Activated CD4-positive, alpha-beta T cell treated with anti-CD3 and anti-CD28 coated beads for 36 hours (primary cell): ENCODE measurements at places on chromosomes 7 and 10.

DNA sequence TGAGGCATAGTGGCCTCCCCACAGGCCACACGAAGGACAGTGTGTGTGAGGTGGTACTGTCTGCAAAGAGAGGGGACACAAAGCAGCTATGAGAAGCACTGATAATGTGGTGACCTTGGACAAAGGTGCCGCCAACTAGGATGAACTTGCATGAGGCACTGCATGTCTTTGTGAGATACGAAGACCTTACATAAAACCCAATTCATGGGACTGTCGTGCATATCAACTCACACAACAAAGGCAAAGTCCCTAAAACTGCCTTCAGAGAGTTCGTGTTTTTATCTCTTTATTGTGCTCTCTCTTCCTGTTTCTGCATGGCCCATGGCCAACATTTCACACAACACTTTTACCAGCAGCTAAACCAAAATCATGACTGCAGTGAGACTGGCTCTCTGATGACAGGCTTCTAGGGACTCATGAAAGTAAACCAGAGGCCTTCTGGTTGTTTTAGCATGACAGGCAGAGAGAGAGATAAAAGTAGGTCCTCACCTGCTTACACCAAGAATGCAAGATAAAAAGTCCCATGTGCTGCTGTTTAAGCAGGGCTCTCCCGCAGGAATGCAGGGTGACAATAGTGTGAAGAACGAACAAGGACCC, 347.8 kb downstream of the ELMO1 start:
- peaks cover 40% of the 10 kb centered on the region for H3K4me1 ChIP-seq
- no peaks in the 10 kb centered on the region for H3K27me3 ChIP-seq
- H3K36me3 ChIP-seq, result peaks cover 25% of the 10 kb centered on the region
- H3K27ac ChIP-seq, result peak overlapping the region; percentile 6
- DNase-seq, result no peak
- no peak overlapping the region for H3K4me3 ChIP-seq

GRCh38 chr10:88870089-88870488, 10.0 kb upstream of the STAMBPL1 start:
- no peak for DNase-seq
- no peak overlapping the region for H3K27ac ChIP-seq
- peaks cover 3% of the 10 kb centered on the region for H3K27me3 ChIP-seq
- H3K4me1 ChIP-seq, result no peaks in the 10 kb centered on the region
- no peaks in the 10 kb centered on the region for H3K36me3 ChIP-seq

DNA sequence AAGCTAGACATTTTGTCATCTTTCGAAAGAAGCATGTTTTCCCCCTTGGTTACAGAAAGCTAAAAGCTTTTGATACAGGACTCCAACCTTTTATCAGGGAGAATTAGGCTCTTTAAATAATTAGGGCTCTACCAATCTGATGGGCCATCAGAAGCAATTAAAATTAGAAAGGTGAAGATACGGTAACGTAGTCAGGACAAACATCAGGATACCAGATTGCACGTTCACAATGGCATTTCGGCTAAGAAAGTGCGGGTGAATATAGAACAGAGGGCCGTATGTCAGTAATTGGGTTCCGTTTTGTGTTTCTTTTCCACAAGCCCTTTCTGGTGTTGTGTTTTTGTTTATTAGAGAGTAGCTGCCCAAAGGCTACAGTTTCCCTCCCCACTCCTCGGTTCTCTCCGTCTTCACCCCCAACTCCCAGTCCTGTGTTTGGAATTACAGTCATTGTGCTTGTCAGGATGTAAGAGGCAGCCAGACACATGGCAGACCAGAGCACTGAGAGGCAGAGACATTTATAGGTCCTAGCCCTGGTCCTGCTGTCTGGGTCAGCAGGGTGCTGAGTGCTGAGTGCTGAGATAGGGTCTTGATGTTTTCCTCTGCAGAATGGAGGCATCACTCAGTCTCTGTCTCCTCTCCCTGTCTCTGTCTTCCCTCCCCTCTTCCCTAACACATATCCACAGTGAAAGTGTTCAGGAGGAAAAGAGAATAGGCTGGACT, 5.5 kb downstream of the PFKP start:
- H3K27me3 ChIP-seq, result no peaks in the 10 kb centered on the region
- no peak overlapping the region for H3K27ac ChIP-seq
- peaks cover 60% of the 10 kb centered on the region for H3K4me1 ChIP-seq
- H3K4me3 ChIP-seq, result no peak overlapping the region
- no peak for DNase-seq
- H3K36me3 ChIP-seq, result peaks cover 77% of the 10 kb centered on the region

- DNase-seq, result no peak
- no peak overlapping the region for H3K27ac ChIP-seq
- H3K4me1 ChIP-seq, result no peaks in the 10 kb centered on the region
- H3K36me3 ChIP-seq, result no peaks in the 10 kb centered on the region
- peaks cover 10% of the 10 kb centered on the region for H3K27me3 ChIP-seq
These were observed 60.2 kb downstream of the LSMEM1 start for GRCh38 chr7:112540839-112541577.

- peaks cover 32% of the 10 kb centered on the region for H3K4me1 ChIP-seq
- H3K27ac ChIP-seq, result peak within 1 kb of the TSS; percentile 83
- peaks cover 22% of the 10 kb centered on the region for H3K36me3 ChIP-seq
- peak; percentile 95 for DNase-seq
- H3K4me3 ChIP-seq, result peak within 1 kb of the TSS; percentile 93
These were observed at the start of gene ZNF212 for GRCh38 chr7:149239345-149240143. Gene ZNF212 (plus strand): TSS chr7:149239651. CDS start chr7:149239779, 128 bp downstream.

GRCh38 chr7:159094023-159094740, 50.5 kb downstream of the VIPR2 start:
- H3K4me1 ChIP-seq, result peaks cover 9% of the 10 kb centered on the region
- peak; percentile 23 for DNase-seq
- H3K27me3 ChIP-seq, result no peaks in the 10 kb centered on the region
- no peaks in the 10 kb centered on the region for H3K36me3 ChIP-seq

GRCh38 chr7:39949971-39950472, at the start of gene CDK13:
Gene CDK13 (plus strand): TSS chr7:39950256. CDS start chr7:39950642, 386 bp downstream.
- DNase-seq, result peak; percentile 92
- peak within 1 kb of the TSS; percentile 93 for H3K4me3 ChIP-seq
- H3K4me1 ChIP-seq, result peaks cover 32% of the 10 kb centered on the region
- no peaks in the 10 kb centered on the region for H3K27me3 ChIP-seq
- H3K36me3 ChIP-seq, result peaks cover 18% of the 10 kb centered on the region

- peak overlapping the region; percentile 96 for H3K27ac ChIP-seq
- peaks cover 36% of the 10 kb centered on the region for H3K36me3 ChIP-seq
- H3K4me1 ChIP-seq, result peaks cover 23% of the 10 kb centered on the region
- DNase-seq, result peak; percentile 61
These were observed 1.4 kb upstream of the KLF6 start for GRCh38 chr10:3786295-3787015.

- peaks cover 2% of the 10 kb centered on the region for H3K27me3 ChIP-seq
- H3K27ac ChIP-seq, result no peak overlapping the region
- no peaks in the 10 kb centered on the region for H3K36me3 ChIP-seq
- no peaks in the 10 kb centered on the region for H3K4me1 ChIP-seq
- no peak for DNase-seq
These were observed 384.4 kb upstream of the AUTS2 start for GRCh38 chr7:69213878-69214277.

DNA sequence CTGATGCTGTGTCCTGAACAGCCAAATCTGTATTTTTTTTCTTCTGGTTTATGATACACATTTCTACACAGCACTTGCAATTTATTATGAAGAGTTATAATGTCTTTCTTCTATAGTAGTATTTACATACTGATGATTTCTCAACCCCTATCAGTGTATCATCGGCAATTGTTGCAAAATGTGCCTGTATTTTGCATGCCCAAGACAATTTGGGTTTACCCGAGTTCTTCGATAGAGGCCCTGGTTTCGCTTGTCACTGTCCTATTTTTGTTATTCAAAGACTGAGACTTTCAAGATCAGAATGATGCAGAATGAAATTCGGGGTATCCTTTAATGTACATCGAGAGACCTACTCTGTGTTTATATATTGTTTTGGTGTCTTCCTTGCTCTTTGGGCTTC, 184.5 kb upstream of the PRSS58 start:
- no peak overlapping the region for H3K27ac ChIP-seq
- H3K4me3 ChIP-seq, result no peak overlapping the region
- peaks cover 41% of the 10 kb centered on the region for H3K4me1 ChIP-seq

DNA sequence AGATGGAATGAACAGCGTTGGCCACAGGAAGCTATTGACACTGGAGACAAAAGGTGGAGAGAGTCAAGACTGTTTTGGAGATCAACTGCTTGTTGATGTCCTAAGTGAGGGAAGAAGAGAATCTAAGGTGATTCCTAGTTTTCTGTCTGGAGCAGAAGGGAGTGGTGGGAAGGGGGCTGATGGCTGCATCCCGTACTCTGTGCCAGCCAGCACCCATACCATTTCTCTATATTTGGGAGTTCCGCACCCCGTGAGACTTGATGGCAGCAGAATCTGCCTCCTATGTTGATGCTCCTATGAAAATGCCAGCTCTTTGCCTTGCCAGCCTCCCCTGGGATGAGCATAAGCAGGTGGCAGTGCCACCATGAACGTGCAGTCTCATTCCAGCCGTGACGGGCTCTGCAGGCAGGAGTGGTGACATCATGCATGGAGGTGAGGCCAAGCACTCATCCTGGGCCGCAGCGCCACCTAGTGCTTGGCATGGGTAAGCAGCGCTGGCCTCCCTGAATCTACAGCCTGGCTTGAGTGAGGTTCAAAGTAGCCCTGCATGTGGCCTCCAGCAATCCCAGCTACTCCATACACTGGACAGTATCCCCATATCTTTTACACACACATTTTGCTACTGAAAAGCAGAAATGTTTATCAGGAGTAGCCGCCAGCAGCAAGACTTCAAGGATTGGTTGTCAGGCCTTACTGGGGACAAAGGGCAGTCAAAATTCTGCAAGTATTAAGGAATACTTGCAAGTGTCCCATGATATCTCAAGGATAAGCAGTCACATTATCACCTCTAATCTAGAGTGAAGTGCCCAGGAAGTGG, 43.0 kb downstream of the PODXL start:
- peaks cover 9% of the 10 kb centered on the region for H3K27me3 ChIP-seq
- no peaks in the 10 kb centered on the region for H3K36me3 ChIP-seq
- no peak overlapping the region for H3K4me3 ChIP-seq
- peak; percentile 92 for DNase-seq

DNA sequence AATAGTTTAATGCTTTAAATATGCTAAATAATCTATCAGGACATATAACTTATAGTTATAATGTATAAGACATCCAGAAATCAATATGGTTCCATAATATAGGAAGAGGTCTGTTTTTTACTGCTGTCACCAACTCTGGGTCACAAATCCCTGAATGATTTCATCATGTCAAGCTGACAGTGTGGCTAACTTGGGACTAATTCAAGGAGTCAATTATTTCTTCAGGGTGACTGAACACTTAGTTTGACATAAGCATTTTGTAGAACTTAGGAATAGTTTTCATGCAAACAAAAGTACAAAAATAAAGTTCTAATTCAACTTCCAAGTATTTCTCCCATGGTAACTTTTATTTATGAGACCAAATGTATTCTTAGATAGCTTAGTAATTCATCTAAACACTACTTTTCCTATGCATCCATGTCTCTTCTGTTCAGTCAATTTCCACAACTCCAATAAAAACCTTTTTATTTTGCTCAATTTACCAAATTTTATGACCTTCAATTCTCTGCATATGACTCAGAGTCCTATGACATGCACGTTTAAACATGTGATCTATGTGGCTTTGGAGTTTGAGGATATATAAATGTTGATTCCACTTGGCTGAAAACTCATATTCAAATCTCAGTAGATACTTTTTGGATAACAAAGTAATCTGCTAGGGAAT, 40.3 kb upstream of the GNAT3 start:
- no peak overlapping the region for H3K4me3 ChIP-seq
- H3K36me3 ChIP-seq, result no peaks in the 10 kb centered on the region
- no peak for DNase-seq
- no peaks in the 10 kb centered on the region for H3K27me3 ChIP-seq
- no peak overlapping the region for H3K27ac ChIP-seq

- H3K27me3 ChIP-seq, result peaks cover 32% of the 10 kb centered on the region
- H3K36me3 ChIP-seq, result no peaks in the 10 kb centered on the region
- DNase-seq, result peak; percentile 75
- no peak overlapping the region for H3K4me3 ChIP-seq
These were observed 83.8 kb downstream of the BMS1 start for GRCh38 chr10:42866115-42866995.

DNA sequence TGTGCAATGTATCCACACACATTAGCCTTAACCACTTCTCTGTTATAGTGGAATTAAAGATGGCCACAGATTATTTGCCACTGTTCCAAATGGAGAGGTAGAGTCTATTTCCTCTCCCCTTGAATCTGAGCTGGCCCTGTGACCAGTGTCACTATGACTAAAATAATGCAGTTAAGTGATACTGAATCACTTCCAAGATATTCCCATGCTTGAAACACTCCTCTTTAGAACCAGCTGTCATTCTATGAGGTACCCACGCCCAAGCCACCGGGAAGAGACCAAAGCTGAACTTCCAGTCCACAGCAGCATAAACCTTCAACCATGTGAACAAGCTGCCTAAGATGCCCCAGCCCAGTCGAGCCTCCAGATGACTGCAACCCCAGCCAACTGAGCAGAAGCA, 2.1 kb upstream of the DHX32 start:
- no peak overlapping the region for H3K4me3 ChIP-seq
- peaks cover 6% of the 10 kb centered on the region for H3K36me3 ChIP-seq
- DNase-seq, result no peak
- no peaks in the 10 kb centered on the region for H3K27me3 ChIP-seq
- no peaks in the 10 kb centered on the region for H3K4me1 ChIP-seq

DNA sequence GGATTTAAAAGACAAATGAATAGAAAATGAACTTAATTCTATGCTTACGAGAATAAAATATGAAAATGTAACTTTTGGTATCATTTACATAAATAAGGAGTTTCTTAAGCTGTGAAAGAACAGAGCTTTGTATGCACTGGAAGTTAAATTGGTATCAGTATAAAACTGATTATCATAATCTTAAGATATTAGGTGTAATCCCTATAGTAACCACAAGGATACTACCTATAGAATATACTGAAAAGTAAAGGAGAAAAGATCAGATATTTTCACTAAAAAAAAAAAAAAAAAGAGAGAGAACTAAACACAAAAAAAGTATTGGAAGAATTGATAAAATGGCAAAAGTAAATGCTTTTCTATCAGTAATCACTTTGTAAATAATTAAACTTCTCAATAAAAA, 100.1 kb downstream of the TWIST1 start:
- H3K36me3 ChIP-seq, result no peaks in the 10 kb centered on the region
- H3K4me1 ChIP-seq, result no peaks in the 10 kb centered on the region
- no peak overlapping the region for H3K27ac ChIP-seq
- DNase-seq, result no peak

- no peak for DNase-seq
- no peak overlapping the region for H3K4me3 ChIP-seq
- H3K4me1 ChIP-seq, result no peaks in the 10 kb centered on the region
- peaks cover 31% of the 10 kb centered on the region for H3K27me3 ChIP-seq
- no peaks in the 10 kb centered on the region for H3K36me3 ChIP-seq
- H3K27ac ChIP-seq, result no peak overlapping the region
These were observed 24.6 kb upstream of the BET1 start for GRCh38 chr7:94028768-94029167.

GRCh38 chr7:33921216-33921938, 16.0 kb downstream of the BMPER start:
- DNase-seq, result no peak
- peaks cover 4% of the 10 kb centered on the region for H3K27me3 ChIP-seq
- H3K36me3 ChIP-seq, result no peaks in the 10 kb centered on the region
- H3K27ac ChIP-seq, result no peak overlapping the region
